ENCODE measurements at places on chromosomes 11 and 22.

- no peak for DNase-seq
Observed at GRCh38 chr11:130455483-130456127, 7.2 kb downstream of the ADAMTS15 start.

DNA sequence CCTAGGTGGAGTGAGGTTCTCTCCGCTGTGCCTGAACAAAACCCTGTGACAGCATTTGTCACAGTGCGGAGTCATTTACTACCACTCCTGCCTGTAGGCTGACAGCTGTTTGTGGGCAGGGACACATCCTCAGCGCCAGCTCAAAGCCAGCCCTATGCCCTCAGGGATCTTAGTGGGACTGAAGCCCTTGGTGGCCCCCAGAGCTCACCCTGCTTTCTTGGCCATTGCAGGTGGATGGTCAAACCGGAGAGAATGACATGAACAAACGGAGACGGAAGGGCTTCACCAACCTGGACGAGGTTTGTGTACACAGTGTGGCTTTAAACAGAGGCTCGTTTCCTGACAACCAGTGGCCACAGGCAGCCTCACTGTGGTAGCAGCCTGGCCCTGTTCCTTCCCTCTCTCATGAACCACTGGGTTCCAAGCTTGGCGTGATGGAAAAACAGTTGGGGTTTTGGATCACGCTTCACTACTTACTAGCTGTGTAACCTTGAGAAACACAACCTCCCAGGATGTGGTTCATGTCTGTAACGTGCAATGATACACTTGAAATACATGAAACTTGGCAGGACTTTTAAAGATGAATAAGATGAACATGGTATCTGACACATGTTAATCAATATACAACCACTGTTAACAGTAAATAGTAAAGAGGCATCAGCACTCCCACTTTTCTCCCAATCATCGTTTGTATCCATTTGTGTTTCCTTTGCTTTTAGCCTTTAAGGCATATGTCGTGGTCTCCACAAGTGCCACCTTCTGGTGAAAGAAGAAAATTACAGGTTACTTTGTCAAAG is 125.8 kb downstream of the MICAL2 start:
- peak; percentile 72 for DNase-seq

- peak; percentile 99 for DNase-seq
Observed at GRCh38 chr11:27933992-27934829, 173.7 kb downstream of the KIF18A start.

GRCh38 chr11:13289081-13289480 is 11.5 kb downstream of the BMAL1 start:
- DNase-seq: peak; percentile 43

DNA sequence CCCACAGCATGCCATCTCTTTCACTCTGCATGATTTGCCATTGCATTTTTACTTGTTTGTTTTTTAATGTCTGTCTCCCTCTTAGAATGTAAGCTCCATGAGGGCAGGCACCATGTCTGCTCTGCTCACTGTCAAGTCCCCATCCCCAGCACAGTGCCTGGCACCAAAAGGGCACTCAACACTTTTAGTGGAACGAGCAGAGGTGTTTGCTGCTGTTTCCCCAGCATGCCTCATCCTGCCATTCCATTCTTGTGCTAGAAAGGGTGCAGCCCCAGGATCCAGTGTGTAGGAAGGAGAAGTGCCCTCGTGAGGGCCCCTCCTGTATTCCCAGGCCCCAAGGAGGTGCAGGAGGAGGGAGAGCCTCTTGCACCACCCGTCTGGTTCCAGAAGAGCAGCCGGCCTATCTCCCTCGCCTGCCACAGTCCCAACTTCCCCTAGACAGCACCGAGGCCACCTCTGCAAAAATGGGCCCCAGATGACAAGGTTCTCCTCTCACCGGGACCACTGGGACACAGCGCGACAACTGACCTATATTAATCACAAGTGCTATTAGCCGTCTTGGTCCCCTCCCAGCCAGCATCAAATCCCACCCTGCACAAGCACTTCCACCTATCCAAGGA is 33.3 kb upstream of the CACNG2 start:
- no peak for DNase-seq

GRCh38 chr22:35324067-35324466 is 24.4 kb downstream of the TOM1 start:
- DNase-seq: no peak

DNA sequence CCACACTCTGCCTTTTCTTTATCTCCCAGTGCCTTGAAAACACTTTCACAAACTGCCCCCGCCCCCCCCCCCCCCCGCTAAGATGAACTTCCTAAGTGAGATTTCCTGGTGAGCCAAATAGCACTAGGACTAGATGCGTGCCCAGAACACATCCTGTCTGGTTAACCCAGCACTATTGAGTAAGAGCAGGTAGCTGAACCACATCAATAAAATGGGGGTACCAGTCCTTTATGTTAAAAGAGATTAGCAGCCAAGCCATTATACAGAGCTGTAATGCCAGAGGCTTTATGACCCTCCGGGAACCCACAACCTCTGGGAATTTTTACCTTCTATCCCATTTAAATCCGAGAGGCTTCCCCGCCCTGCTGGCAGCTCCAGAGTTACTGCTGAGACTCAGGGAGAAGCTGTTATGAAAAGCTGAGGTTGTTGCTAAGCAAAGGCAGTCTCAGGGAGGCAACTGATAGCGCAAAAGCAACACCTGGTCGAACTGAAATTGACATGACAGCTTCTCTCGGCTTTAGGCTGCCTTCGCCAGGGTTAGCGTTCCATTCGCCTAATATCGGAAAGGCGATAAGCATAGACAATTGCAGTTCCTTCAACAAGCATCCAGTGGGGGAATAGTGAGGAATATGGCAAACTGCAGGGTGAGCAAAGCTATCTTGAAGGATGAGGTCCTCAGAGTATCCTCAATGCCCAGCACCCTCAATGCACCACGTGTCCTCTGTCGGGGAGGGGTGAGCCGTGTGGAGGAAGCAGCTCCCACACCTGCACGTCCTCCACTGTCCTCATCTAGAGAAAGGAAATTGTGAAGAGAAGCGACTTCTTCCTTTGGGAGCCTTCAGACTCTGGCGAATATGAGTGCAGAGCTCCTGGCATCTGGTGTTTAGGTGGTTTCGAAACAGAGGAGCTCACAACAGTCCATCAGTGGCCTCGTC is 977.0 kb downstream of the NTM start:
- DNase-seq: no peak

- no peak for DNase-seq
Observed at GRCh38 chr11:65288706-65289536, 25.7 kb upstream of the CDC42EP2 start.

- DNase-seq: peak; percentile 97
Observed at GRCh38 chr11:57434640-57435546, 8.0 kb upstream of the SLC43A3 start.

DNA sequence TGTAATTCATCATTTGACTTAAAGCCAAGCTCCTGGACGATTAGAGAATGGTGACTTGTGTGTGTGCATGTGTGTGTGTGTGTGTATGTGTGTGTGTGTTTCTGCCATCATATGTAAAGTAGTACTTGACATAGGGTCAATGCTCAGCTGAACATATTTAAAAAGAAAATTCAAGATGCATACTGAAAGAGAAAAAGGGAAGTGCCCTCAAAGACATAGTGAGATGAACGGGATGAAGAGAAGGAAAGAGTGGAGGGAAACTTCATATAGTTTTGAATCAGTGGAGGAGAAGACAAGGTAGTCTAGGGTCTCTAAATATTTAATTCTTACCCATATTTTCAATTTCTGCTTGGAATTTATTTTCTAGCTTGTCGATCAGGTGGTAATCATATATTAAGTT is 4.0 kb downstream of the TCN1 start:
- no peak for DNase-seq

- peak; percentile 95 for DNase-seq
Observed at GRCh38 chr11:2825889-2826678, 59.5 kb downstream of the CDKN1C start.

DNA sequence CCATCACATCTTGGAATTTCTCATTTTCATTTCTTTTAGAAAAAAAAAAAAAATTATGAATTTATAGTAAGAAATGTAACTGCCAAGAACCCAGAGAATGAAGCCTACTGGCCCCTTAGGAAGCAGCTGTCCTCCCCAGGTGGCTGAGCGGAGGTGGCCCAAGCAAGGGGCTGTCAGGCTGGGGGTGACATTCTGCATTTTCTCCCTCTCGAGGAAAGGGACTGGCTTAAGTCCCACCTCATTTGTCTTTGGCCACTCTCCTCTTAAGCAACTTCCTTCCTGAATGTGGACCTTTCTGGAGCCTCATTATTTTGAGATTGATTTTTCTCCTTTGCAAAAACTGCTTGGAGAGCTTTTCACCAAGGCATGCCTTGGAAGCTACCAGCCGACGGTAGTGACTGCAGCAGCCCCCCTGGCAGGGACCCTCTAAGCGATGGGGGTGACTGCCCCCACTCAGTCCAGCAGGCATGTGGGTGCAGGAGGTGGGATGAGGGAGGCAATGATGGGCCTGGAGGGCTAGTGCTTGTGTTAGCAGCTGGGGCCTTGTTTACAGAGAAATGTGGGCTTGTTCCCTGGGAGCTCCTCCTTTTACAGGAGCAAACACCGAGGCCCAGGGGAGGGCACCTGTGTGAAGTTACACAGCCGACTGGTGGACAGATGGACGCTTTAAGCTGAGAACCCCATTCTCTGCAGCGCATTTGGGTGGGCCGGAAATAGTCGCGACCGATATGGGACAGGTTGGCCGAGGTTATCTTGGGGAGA is 111.7 kb downstream of the MORC2 start:
- no peak for DNase-seq

- DNase-seq: no peak
Observed at GRCh38 chr11:14934641-14935351, 37.4 kb downstream of the CALCA start.

- DNase-seq: no peak
Observed at GRCh38 chr11:115720602-115721245, 216.5 kb upstream of the CADM1 start.

DNA sequence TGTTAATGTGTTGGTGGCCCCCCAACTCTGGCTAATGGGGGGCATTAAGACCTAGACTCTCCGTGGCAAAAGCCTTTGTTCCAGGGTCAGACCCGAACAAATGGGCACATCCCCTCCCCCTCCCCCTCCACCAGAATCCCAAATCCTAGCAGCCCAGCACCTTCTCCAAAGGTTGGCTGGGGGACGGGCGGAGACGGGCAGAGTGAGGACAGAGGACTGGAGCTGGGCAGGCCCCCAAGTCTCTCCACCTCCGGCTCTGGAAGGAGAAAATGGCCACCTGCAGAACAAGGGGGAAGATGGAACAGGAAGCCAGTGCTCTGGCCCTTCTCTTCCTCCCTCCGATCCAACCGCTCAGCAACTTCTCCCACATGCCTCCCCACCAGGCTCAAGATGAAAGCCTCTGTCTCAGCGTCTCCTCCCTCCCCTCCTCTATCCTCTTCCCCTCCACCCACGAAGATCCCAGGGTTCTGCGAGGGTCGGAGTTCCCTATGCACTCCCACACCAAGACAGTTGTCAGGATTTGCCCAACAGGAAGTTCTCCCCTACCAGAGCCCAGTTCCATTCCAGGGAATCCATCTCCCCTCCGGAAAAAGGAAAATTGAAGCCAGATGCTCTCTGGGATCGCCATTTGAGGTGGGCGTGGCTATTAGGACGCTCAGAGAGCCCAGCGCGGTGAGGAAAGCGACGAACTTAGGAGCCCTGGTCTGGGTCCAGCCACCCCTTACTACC is 20.1 kb downstream of the ADA2 start:
- DNase-seq: peak; percentile 16

DNA sequence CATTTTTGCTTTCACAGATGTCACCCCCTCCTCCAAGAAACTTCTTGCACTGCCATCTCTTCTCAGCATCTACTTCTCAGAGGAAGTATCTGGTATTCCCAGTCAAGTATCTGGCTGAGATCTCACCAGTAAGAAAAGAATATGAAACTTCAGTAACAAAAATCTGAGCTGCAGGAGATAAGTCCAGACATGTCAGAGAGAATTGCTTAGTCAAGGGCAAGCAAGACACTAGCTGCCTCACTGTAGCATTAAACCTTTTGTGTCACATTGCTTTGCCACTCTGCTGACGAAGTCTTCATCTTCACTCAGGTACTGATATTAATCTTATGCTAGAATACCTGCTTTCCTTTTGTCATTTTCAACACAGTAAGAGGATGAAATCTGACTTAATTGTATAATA is 70.6 kb upstream of the ZC3H12C start:
- peak; percentile 25 for DNase-seq

DNA sequence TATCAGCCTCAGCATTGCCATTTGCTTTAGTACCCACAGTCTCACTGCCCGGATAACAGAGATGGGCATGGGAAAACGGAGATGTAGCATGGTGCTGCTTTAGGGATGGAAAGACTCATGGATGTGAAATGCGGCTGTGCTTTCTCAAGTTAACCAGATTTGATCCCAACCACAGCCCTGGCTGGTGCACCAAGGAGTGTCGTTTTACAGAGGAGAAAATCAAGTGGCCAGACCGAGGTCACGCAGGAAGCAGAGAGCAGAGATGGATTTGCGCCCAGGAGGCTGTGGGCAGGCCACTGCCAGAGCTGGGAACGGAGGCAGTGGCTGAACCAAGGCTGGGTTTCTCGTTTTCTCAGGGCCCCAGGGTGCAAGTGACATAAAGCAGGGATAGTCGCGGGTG is 9.0 kb downstream of the MB start:
- DNase-seq: no peak

DNA sequence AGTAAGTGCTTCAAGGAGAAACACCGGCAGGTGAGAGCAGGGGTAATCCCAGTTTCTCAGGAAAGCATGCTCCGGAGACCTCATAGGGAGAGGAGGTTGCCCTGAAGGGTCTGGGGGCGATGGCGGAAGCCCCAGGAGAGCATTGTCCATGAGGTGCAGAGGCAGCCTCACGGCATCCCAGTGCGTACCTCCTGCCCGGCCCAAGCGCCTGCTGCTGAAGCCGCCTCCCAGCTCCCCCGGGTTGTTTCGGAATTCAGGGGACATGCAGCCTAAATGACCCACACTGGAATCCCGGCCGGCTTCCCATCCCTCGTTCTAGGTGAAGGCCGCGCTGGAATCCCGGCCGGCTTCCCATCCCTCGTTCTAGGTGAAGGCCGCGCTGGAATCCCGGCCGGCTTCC is 2.7 kb downstream of the ZBED4 start:
- DNase-seq: no peak

- no peak for DNase-seq
Observed at GRCh38 chr11:95372097-95372656, 141.2 kb upstream of the SESN3 start.

GRCh38 chr22:29269230-29269604 is 1.1 kb downstream of the EWSR1 start:
- no peak for DNase-seq

GRCh38 chr22:44743804-44744211 is 8.6 kb upstream of the ARHGAP8 start:
- peak; percentile 80 for DNase-seq

- no peak for DNase-seq
Observed at GRCh38 chr11:71102251-71102995, 150.0 kb downstream of the SHANK2 start.

DNA sequence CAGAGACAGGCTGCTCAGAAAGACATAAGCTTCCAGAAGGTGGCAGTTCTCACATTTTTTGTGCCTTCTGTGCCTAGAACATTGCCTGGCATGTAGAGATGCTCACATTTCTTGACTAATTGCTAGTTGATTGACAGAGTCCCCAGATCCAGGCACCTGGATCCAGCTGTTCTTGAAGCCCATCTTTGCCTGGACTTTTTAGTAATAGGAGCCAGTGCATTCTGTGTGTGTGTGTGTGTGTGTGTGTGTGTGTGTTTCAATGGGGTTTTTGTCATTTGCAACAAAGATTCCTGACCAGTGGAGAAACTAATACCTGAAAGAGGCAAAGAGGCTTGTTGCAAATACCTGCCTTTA is 15.1 kb downstream of the MRGPRF start:
- no peak for DNase-seq
